DMS153 (cell line): ENCODE measurements at places on chromosomes 6 and 20.

DNA sequence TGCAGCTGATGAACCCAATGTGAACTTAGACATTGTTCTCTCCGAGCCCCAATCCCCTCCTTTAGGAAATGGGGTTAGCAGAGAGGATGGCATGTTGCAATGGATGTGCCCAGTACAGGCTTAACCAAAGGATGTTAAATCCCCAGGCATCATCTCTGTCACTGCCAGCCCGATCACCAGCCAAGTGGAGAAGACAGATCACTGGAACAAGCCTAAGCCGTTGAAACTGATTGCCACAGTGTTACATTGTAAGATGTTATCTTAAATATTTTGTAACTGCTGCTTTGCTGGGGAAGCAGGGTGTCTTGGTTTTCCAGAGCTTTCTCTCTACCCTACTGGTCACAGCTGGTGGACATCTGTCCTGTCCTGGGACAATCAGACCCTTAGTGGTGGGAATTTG lies 783.4 kb upstream of the CHD6 start:
- DNase-seq: no peak

DNA sequence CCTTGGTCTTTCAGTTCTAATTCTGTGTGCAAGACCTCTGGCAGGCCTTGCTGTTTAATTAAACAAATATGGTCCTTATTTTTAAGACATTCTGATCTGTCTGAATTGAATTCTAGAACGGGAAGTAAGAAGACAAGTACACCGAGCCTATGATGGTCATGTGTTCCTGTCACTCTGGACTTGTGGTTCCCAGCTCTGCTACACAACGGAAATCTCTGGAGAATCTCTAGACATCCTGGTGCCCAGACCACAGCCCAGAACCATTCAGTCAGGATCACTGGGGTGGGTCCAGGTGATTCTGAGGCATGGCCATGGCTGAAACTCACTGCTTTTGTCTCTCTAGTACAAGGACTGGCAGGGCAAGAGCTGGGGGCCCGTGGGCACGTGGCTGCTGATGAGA lies 15.9 kb upstream of the KCNK16 start:
- DNase-seq: no peak

GRCh38 chr6:41584668-41585205 lies 38.6 kb downstream of the FOXP4 start:
- no peak for DNase-seq

- no peak for DNase-seq
These were observed 4.6 kb upstream of the GJB7 start for GRCh38 chr6:87333591-87334181.

- no peak for DNase-seq
These were observed 25.8 kb upstream of the TNFRSF21 start for GRCh38 chr6:47335466-47335865.

DNA sequence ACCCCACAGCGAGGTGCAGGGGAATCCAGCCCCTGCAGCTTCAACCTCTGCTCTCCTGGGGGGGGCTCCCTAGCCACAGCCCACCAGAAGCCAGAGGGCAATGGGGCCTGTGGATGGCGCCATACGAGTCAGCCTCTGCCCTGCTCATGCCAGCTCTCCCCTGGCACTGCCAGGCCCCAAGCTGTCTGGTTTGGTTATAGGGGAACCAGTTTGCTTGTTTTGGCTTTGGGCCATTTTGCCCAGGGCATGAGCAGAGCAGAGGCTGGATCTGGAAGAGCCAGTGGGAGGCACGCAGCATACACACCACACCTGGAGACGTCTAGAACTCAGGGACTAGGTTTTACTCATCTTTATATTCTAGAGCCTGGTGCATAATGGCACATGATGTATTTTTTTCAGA lies 66.7 kb upstream of the SLC22A16 start:
- peak; percentile 68 for DNase-seq

DNA sequence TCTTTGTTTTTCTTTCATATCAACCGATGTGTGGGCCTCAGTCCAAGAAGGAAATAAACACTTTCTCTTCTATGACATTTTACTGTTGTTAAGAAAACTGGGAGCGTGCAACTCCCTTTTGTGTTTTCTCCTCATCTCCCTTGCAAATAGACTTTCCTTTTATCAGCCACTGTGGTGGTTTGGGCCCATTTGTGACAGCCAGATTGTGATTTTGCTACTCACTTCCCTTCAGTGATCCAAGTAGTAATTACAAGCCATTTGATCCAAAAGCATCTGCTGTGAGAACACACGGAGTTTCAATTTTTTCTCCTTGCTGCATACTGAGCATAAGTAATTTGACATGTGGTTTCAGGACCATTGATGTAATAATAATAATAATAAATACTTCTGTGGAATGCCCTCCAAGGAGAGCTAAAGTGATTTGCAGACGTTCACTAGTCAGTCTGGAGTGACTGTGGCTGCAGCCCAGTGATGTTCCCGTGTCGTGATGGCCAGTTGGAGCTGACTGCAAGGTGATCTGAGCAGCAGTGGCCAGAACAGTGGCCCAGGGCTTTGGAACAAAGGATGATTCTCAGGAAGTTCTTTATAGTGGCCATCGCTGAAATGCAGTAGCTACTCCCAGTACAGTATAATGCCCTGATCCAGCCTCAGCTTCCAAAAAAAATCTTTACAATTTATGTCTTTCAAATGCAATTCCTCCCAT lies 91.9 kb upstream of the CLDN20 start:
- no peak for DNase-seq

- peak; percentile 61 for DNase-seq
These were observed at the start of gene PPT2 for GRCh38 chr6:32153564-32154513. Gene PPT2 (plus strand): TSS chr6:32154141. CDS start chr6:32154595, 454 bp downstream.

DNA sequence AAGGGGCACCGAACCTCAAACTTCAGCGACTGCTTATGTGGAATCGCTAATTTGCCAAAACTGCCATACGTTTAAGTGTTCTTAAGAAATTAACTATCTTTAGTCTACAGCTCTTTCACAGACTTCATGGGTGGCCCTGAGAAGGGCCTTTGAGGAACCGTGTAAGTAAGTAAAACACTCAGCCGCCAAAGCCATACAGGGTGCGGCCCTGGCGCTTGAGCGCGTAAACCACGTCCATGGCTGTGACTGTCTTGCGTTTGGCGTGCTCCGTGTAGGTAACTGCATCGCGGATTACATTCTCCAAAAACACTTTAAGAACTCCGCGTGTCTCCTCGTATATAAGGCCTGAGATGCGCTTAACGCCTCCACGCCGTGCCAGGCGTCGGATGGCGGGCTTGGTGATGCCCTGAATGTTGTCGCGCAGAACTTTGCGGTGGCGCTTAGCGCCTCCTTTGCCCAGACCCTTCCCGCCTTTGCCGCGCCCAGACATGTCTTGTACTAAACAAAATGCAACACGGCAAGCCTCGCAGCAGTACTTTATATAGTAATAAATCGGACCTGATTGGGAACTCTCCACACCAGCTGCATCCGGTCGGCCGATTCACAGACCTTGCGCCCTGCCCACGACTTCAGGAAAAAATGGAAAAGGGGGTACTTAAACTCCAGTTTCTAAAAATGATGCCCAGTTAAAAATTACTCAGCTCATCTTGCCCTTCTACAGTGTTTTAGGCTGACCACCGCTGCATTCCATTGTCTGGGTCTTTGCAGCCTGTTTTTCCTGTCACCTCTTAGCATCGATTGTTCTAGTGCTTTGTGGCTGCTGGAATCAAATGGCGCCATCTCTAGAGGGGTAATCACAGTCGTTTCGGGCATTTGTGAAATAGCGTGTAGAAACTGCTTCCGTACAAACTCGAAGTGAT lies 38.9 kb downstream of the OR2B2 start:
- peak; percentile 90 for DNase-seq

GRCh38 chr6:71386215-71386614 lies 97.6 kb downstream of the OGFRL1 start:
- no peak for DNase-seq

DNA sequence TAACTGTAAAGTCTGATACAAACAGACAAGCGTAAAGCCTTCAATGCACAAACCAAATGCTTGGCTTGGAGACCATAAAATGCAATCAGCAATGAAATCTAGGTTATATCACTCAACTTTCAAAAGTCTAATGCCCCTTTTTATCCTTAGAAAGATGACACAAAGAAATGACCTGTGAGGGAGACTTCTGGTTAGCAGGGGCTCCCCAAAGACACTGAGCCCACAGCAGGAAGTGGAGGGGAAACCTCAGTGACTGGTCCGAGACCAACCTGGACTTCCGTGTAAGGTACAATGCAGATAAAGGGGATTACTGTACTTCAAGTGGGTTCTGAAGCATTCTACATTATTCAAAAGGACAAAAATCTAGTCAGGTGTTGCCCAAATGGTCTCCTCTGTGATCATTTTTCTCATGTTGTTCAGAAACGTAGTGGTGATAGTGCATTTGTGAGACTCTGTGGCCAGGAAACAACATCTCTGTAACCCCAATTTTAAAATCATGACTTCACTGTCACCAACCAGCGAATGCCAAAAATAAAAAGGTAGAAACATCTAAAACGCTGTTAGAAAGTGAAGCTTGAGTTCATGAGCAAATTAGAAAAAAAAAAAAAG lies 88.2 kb downstream of the HIVEP2 start:
- no peak for DNase-seq

DNA sequence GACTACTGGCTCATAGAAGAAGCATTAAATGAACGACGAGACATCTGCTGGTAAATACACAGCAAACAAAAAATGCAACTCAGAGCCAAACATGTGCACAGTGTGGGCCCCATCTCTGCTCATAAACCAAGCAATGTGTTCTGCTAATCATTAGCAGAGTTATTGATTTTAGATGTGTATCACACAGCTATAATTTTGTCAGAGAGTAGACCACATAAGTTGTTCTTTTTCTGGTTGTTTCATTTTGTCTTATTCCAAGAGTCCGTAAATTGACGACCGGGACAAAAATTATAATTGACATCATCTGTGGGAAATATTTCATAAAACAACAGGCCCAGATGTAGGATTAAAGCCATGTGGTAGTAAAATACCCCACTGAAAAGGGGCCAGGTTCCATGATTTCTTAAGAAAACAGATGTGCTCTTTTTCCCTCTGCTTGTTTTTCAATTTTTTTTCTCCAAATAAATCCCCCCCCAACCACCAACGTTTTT lies 423.6 kb downstream of the HAO1 start:
- DNase-seq: no peak

DNA sequence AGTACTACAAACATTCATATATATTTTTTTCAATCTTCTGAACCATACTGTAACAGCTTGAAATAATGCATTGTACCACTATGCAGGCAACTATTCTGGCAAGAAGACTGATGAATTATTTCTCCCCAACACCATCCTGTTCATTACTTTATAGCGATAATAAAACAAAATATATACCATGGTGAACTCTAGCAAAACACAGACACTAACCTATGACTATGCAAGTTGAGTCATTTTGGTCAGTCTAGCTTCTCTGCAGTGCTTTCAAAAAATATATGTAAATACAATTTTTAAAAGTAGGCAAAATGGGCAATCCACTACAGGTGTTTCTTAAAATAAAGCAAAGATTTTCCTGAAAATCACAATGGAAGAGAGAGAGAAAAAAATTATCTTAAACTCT lies 20.3 kb downstream of the PHIP start:
- no peak for DNase-seq

DNA sequence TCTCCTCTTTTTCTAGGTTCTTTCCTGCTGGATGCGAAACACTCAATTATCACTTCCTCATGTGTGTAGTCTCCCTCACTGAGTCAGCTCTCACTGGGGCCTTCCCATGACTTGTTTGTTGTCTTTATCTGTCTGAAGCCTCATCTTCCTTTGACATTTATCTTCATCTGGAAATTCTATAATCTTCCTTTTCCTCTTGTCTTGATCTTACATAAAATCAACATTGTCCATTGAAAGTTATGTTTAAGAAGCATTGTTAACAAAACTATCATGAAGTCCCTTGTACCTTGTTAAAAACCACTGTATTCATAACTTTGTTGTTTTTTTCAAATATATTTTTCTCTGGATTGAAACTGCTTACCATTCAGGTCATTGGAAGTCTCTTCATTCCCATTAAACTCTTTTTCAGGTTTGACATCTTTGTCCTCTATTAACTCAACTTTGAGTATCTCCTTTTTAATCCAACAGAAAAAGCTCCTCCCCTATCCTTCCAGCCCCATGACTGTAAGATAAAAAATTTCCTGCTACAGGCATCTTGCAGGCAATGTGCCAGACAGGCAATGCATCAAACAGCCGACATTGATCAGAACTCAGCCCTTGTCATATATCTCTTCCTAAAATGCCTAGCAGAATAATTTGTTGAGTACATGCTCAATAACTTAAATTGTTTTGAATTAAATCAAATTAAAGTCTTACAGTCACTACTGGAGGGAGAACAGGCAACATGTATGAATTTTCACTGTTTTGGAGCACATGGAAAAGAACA lies 34.8 kb downstream of the MYLIP start:
- DNase-seq: no peak

DNA sequence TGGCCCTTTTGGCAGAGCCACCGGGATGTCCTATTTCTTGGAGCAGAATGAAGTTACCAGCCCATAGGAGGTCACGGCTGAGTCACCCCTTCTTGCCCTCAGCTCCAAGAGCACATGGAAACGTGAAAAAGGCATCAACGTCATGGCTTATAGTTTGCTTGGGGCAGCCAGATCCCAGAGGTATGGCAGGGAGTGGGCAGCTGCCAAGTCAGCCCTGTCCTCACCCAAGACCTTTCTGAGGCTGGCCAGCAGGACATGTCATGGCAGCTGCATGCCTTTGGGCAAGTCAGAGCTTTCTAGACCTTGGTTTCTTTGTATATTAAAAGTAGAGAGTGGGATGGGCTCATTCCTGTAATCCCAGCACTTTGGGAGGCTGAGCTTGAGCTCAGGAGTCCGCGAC lies 8.2 kb upstream of the MDFI start:
- DNase-seq: no peak

DNA sequence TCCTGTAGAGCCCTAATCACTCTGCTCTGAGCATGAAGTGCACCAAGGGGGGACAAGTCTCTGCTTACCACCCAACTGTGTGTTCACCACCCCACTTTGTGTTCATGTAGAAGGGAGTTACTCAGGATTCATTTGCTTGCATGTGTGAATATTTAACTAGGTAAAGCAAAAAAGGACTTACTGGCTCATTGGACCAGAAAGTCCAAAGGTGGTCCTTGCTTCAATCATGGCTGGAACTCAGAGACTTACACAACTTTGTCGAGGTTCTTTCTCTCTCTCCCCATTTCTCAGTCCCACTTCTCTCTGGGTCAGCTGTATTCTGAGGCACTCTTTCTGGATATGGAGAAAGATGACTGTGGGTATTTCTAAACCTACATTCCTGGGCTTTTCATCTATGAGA lies 4.0 kb downstream of the TMEM200A start:
- DNase-seq: no peak

DNA sequence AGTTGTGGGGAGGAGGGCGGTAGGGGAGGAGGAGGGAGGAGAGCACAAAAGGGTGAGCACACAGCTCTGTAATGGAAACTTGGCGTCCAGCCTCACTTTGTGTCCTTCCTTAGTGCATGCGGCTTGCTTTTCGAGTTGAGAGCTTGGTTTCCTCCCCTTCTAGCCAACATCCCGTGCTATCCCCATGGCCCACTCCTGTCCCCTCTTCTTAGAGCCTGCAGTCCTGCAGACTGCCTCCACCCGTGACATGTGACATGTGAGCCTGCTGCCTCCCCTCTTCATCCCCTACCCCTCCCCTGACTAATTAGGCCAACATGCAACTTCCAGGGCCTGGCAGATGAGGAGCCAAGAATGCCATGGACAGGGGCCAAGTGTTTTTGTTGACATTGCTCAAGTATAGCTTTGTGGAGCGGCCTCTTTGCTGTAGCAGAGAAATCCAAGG lies 63.2 kb downstream of the SLC24A3 start:
- peak; percentile 83 for DNase-seq

- DNase-seq: no peak
These were observed 214.1 kb downstream of the COL12A1 start for GRCh38 chr6:74991573-74992332.

- no peak for DNase-seq
These were observed 201.0 kb upstream of the FLRT3 start for GRCh38 chr20:14538433-14538832.

- no peak for DNase-seq
These were observed 32.7 kb upstream of the HCRTR2 start for GRCh38 chr6:55141611-55142010.
